ENCODE measurements at places on chromosomes 13 and 19.
A peak's percentile ranks its signal among the peaks of the same experiment; 100 is the strongest.

DNA sequence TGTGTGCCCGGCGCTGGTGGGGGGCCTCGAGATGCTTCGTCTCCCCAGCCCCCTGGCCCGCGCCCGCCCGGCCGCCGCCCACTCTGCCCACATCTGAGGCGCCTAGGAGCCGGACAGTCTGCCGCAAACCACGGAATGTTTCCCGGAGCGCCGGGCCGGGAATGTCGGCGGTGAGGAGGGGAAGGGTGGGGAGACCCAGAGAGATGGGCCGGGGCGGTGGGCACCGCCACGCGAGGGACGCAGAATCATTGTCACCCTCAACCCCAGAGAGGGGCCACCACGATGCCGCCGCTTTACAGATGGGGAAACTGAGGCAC, 46.1 kb upstream of the NFIC start:
- no peak for DNase-seq

GRCh38 chr19:47542030-47542475, 27.2 kb upstream of the NAPA start:
- DNase-seq, result no peak

- DNase-seq, result peak; percentile 96
Measured at GRCh38 chr13:87123987-87124784, 547.0 kb upstream of the SLITRK5 start.

DNA sequence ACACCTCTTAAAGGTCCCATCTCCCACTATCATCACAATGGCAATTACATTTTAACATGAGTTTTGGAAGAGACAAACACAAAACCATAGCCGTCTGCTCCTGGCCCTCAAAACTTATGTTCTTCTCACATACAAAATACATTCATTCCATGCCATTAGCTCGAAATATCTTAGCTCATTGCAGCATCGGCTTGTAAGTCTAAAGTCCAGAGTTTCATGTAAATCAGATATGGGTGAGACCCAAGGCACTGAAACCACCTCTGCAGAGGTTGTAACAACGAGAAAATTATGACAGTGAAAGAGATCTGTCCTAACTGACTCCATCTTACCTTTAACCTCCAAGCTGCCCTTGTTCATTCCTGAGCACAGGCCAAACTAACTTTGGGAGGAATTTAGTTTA, 635.0 kb upstream of the SPRY2 start:
- DNase-seq, result no peak

GRCh38 chr19:38457202-38457601, 23.7 kb downstream of the RYR1 start:
- DNase-seq, result no peak

GRCh38 chr13:102237230-102237629, 164.6 kb downstream of the FGF14 start:
- no peak for DNase-seq

DNA sequence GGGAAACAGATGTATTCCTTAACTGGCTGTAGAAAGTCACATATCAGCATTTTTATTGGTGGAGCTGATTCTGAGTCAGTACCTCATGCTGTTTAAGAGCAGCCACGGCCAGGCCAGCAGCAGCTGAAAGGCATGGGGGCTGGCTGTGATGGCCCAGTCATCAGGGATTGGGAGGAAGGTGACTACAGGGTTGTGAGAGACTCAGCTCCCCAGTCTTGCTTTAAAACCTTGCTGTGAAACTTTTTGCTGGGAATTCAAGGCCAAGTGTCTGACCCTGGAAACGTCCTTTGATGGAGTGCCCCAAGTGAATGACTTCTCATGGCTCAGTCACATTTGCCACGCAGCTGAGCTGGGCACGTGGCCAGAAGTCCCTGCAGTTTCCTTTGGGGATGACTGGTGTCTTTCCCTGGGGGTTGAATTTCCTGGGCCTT, 39.1 kb upstream of the RNF113B start:
- DNase-seq, result peak; percentile 50

DNA sequence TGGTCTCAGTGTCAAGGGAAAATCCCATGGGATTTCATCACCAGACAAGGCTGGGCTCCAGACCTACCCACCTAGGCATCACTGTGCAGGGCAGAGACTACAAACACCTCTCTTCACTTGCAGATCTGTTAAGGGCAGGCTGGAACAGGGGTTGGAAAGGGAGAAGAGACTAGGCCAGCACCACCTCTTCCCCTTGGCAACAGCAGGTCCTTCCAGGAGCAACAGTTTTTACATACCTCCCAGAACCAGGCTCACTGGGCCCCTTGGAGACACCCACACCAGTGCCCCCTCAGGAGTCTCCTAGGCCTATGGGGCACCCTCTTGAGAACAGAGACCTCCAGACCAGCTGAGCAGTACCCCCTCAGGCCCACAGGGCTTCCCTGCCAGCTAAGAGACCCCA, 2.5 kb upstream of the UBE2M start:
- no peak for DNase-seq

GRCh38 chr19:3161453-3161852, 17.1 kb upstream of the S1PR4 start:
- peak; percentile 59 for DNase-seq

GRCh38 chr13:80931766-80932165, 590.8 kb upstream of the SPRY2 start:
- no peak for DNase-seq

- no peak for DNase-seq
Measured at GRCh38 chr13:32790731-32791130, 204.5 kb downstream of the PDS5B start.

DNA sequence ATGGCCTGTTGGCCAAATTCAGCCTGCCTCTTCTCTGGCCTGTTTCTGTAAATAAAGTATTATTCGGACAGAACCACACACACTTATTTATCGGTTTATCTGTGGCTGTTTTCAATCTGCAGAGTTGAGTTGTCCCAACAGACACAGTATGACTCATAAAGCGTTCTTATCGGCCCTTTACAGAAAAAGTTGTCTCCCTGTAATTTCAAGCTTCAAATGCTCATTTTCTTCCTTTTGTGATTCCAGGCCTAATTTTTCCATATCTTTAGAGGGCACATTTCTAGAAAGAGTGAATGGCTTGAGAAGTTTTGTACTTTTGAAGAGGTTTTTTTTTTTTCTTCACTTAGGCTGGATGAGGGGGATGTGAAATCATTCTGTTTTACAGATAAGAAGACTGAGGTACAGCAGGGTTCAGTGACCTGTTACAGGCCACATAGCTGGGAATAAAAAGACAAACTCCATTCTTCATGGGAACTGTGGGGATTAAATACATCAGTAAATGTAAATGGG, 440.9 kb downstream of the TSHZ3 start:
- DNase-seq, result no peak

DNA sequence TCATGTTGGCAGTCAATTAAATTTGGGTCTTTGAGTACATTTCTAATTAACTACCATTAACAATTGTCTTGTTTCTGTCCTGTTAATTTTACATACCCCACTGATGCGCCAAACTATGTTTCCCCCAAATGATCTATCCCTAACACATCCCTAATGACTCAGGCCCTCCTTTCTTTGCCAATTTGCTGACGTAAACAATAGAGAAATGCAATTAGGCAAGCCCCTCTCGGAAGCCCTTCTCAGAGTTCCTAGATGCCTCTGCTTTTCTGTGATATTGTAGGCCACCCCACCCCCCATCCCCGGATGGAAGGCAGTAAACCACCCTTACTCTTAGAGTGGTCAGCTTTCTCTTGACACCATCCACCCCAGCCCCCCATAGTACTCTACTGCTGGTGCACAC, 74.2 kb downstream of the FLT1 start:
- no peak for DNase-seq

DNA sequence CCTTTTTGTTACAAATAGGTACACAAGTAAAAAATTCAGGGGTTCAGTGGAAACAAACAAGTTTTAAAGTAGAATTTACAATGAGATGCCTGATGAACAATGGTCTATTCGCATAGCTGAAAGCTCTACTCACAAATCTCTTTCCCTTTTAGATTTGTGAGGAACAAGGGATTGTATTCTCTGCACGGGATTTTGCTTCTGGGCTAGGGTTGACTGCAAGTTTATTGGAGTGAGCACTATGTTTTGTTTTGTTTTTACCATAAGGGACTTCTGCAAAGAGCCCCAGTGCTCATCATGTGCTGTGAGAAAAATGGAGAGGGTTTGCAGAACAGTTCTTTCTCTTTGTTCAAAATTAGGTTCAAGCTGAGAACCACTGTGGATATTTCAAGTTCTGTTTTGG, 160.5 kb downstream of the DLEU7 start:
- DNase-seq, result no peak

DNA sequence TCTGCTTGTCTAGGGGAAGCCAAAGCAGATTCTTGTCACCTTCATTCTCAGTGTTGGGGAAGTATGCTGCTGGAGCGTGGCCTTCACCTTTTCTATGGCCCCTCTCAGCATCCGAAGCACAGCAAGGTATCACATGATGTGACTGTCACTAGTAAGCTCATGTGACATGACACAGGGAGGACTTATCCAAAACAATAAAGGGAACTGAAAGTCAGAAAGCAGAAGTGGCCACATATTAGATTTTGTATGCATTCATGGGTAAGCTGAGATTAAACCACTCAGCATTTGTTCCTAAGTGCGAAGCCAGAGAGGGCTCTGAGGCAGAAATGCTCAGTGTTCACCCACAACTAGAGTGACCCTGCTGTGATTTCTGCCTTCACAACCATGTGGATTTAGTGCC, 72.8 kb upstream of the PCDH8 start:
- no peak for DNase-seq

DNA sequence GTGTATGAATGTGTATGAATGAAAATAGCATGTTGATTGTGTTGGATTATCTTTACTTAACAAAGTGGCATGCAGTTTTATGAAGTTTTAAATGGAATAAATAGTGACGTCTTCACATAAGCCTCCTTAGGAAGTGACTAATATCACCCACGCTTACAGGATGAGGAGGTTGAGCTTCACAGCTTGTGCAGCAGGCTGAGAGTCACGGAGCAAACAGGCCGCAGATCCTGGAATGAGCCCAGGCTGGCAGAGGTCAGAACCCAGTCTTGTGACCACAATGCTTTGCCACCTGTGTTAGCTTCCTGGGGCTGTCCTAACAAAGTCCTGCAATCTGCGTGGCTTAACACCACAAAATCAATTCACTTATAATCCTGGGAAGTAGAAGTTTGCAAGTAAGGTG, 20.8 kb downstream of the LAIR2 start:
- peak; percentile 52 for DNase-seq

GRCh38 chr19:28296506-28296905, 916.4 kb downstream of the UQCRFS1 start:
- DNase-seq, result no peak

DNA sequence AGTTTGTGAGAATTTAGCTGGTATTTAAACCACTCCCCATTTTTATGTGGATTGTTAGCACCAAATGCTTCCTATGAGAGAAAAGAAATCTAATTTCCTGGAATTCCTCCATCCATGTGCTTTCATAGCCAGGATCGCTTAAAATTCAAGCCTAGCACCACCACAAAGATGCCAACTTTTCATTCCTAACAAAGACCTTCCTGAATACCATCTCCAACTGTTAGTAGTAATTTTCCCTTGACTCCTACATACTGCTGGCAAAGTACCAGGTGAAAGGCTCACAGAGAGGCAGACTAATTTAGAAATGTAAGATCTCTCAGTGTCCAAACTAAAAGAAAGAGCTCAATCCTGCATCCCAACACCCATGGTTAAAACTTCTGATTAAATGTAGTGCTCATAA, 386.3 kb downstream of the KCTD12 start:
- DNase-seq, result no peak

DNA sequence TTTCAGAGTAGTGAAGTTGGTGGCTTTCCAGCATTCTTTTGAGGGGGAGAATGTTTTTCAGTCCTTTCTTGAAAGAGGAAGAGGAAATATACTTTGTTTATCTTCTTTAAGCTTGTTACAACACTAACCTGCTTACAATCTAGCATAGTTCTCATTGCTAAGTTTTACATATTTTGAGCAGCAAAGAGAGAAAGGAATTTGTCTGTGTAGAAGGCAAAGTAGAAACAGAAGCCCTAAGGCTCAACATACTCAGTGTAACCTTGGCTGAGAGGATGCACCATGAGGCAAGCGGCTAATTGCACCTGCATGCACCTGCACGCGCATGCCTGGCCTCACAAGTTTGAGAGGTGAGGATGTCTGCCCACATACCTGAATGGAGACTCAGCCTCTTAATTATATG, 2.2 kb downstream of the FRY start:
- peak; percentile 64 for DNase-seq

DNA sequence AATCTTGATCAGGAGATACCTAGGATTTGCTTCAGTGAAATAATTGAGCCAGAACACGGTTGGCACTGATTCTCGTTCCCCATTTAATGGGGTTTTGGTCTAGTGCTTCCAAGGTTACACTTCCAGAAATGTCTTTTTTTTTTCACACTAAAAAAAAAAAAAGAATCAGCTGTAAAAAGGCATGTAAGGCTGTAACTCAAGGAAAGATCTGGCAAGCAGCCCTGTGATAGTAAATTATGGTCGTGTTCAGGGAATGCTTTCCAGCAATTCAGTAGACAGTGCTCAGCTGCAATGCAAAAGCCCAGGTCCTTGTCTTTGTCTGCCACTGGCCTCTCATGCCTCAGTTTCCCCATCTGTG, 27.2 kb upstream of the NDUFS7 start:
- no peak for DNase-seq

DNA sequence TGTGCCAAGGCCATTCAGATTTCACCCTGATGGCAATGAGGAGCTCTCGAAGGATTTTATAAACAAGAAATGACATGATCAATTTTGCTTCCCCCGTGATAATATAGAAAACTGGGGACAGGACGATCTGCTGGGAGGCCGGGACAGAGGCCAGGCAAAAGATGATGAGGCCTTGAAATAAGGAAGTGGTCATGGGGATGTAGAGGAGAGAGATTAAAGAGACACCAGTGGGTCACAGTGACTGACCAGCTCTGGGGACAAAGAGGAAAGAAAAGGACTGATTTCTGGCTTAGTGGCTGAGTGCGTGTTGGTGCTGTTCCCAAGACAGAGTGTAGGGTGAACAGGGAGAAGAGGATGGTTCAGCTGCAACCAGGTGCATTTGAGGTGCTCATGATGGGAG, 68.7 kb upstream of the FLT1 start:
- no peak for DNase-seq

DNA sequence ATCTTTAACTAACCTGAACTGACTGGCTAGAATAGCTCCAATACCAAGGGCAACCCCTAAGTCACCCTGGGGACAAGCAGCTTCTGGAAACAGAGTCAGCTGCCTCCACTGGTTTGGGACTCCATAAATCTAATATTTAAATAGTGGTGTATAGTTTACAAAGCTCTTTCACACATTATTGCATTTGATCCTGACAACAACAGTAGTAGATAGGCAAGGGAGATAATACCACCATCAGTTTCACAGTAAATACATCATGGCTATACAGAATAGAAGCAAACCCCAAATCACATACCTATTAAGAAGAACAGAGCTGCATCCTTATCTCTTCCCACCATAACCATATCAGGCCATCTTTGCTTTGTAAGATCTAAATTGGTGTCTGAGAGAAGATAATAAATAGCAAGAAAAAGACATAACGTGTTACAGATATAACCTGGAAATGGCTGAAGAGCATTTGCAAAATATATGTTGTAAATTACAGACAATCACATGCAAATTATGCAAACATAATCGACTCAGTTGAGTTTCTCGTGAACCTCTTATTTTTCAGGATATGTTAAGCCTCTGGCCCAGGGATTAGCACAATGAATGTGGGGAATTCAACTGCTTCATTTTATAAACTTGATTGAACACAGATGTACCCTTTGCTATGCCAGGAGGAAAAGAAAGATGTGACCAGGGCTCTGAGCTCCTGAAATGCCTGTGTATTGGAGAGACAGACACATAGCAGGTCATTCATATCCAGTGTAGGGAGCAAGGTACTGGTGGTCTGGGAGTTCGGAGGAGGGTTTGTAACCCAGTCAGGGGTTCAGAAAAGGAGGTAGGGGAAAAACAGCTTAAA, 142.5 kb downstream of the SLC7A1 start:
- no peak for DNase-seq
